ENCODE measurements at places on chromosomes 3 and 15.

- no peak overlapping the region for H3K27ac ChIP-seq
- H3K4me3 ChIP-seq: no peak overlapping the region
- no peaks in the 10 kb centered on the region for H3K36me3 ChIP-seq
- no peaks in the 10 kb centered on the region for H3K27me3 ChIP-seq
These were observed 111.7 kb downstream of the NUP210 start for GRCh38 chr3:13308380-13308801.

DNA sequence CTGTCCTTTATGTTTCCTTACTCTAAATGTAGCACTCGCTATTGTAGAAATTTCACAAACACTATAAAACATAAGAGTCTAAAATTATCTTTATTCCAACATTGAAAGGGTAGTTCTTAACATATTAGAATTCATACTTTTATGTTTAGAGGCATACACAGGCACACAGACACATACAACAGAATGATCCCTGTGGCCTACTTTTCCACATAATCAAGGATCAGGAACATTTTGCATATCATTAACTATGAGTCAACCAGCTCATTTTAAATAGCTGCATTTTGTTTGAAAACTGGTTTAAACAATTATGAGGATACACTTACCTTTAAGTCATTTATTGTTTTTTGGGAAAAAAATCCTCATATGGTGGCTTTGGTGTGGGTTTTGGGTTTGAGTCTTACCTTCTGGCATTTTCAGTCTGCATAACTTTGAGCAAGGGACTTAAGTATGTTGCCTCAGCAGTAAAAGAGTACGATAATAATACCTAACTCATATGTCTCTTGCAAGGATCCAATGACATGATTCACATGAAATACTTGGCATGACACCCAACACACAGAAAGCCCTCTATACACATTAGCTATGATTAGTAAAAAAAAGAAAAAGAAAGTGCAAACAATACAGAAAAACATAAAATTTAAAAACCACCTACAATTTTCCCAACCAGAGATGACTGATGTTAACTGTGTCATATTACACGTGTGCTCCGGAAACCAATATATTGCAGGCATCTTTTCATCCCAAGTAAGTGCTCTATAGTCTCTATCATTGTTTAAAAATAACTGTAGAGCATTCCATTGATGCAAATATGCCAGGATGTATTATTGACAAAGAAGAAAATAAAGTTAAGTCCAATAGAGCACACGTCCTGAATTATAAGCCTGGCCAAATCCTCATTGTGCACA lies 213.1 kb upstream of the ADAMTS9 start:
- no peak for DNase-seq
- no peak overlapping the region for H3K4me3 ChIP-seq
- H3K27ac ChIP-seq: no peak overlapping the region

- H3K36me3 ChIP-seq: no peaks in the 10 kb centered on the region
- no peaks in the 10 kb centered on the region for H3K27me3 ChIP-seq
- no peak overlapping the region for H3K4me3 ChIP-seq
These were observed 503.2 kb downstream of the OTOL1 start for GRCh38 chr3:161999846-162000245.

DNA sequence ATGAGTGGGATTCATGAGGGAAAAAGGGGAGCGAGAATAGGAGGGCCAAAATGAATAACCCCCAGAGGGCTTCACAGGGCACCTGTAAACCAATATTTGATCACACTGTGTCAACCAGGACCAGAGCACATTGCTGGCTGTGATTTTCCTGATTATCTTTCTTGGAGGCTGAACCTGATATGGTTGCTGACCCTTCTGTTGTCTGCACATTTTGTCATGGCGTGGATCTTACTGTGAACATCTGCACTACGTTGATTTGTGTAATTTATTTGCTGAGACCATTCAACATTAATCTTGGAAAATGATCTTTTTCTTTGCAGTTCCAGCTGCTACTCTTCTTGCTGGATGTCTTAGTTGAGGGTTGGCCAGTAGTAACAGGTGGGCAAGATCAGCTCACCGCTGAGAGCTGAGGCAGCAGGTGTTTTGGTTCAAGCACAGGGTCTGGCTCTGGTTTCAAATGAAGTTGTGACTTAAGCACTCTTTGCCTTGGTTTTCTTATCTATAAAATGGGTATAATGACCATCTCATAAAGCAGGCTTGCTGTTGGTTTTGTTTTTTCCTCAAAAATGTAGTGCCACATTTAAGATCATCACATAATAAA lies 61.2 kb downstream of the ARHGEF26 start:
- H3K27ac ChIP-seq: peak overlapping the region; percentile 80
- DNase-seq: no peak
- H3K27me3 ChIP-seq: no peaks in the 10 kb centered on the region
- H3K36me3 ChIP-seq: peaks cover 2% of the 10 kb centered on the region
- H3K4me1 ChIP-seq: peaks cover 3% of the 10 kb centered on the region

DNA sequence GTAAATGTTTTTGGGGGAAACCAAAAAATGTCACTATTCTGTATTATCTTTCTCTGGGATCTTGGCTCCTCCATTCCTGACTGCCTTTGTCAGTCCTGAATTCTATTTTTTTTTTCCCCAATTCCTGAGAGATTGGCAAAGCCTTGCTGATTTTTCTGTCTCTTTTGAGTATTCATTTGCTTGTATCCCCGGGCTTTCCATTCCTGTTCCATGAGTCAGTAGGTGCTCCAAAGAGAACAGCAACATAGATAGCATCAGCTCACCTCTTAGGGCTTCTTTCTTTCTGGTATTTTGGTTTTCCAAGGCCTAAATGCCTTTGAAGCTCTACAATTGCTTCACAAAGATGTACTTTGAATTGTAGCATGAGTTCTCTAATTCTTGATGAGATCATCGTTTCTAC lies 271.7 kb upstream of the LRRC3B start:
- DNase-seq: no peak
- no peaks in the 10 kb centered on the region for H3K4me1 ChIP-seq
- H3K4me3 ChIP-seq: no peak overlapping the region
- H3K36me3 ChIP-seq: no peaks in the 10 kb centered on the region

- peak; percentile 70 for DNase-seq
- H3K4me3 ChIP-seq: no peak overlapping the region
- H3K27me3 ChIP-seq: no peaks in the 10 kb centered on the region
These were observed 47.2 kb downstream of the SLC12A8 start for GRCh38 chr3:125165189-125165947.

GRCh38 chr15:67794832-67795574 lies 30.3 kb upstream of the SKOR1 start:
- H3K27me3 ChIP-seq: no peaks in the 10 kb centered on the region
- no peak overlapping the region for H3K27ac ChIP-seq
- no peak for DNase-seq
- no peak overlapping the region for H3K4me3 ChIP-seq
- peaks cover 9% of the 10 kb centered on the region for H3K36me3 ChIP-seq

- H3K4me1 ChIP-seq: no peaks in the 10 kb centered on the region
- no peaks in the 10 kb centered on the region for H3K27me3 ChIP-seq
- no peaks in the 10 kb centered on the region for H3K36me3 ChIP-seq
These were observed 171.1 kb upstream of the TLE3 start for GRCh38 chr15:70268698-70269251.

- no peaks in the 10 kb centered on the region for H3K36me3 ChIP-seq
- H3K27ac ChIP-seq: no peak overlapping the region
- DNase-seq: no peak
These were observed 28.2 kb upstream of the NOX5 start for GRCh38 chr15:68986322-68986721.

Data from aorta (tissue), 5 donors.